MM.1S (cell line): ENCODE measurements at places on chromosomes 3 and 15.

- DNase-seq: no peak
Measured at GRCh38 chr3:30631243-30631904, 25.0 kb downstream of the TGFBR2 start.

DNA sequence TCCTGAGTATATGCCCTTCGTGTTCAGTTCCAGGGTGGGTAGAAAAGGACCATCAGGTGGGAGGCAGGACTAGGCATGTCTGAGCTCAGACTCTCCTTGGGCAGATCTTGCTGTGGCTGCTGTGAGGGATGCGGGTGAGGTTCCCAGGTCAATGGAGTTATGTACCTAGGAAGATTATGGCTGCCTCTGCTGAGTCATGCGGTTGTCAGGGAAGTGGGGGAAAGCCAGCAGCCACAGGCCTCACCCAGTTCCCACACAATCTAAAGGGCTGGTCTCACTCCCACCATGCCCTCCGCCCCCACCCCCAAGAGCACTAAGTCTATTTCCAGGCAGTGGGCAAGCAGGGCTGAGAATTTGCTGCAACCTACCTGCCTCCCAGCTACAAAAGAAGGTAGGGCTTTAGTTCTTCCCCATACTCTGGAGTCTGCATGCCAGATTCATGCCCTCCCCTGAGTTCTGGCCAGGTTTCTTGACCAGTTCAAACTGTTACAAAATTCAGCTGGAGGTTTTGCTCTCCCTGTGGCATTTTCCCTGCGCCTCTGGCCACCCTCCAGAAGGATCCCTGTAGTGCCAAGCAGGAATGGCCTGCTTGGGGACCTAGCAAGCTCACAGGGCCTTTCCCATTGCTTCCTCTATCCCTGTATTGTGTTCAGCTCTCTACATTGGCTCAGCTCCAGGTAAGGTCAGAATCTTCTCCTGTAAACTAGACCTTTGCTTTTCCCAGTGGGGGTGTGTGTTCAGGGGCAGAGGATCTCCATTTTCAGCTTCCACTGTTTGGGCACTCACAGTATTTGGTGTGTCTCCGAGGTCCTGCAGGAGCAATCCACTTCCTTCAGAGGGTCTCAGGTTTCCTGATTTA, 12.7 kb upstream of the TMCO5A start:
- DNase-seq: no peak

GRCh38 chr3:107218864-107219269, 158.4 kb upstream of the CCDC54 start:
- no peak for DNase-seq

DNA sequence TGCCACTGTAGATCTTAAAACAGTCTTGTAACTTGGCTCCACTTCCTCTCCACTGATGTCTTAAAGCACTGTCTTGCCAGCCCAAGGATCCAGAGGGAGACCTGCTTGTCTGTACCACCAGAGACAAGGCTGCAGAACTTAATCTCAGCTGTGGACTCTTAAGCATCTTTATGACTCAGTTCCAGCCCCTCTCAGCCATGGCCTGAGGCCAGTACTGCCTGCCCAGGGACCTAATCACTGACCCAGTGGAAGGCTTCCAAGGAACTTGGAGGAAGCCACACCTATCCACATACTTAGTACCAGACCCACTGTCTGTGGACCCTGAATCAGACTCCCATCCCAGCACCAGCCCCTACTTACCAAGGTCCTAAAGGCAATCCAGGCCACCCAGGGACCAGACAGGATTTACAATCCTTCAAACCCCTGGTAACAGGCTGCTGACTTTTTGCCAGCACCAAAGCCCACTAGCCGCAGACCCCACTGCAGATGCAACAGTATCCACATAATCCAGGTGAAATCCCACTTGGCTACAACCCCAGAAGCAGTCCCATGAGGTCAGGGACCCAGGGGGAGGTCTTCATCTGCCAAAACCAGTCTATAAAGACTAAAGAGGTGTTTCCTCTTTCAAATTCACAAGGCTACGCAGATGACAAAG, 41.9 kb upstream of the PRR20G start:
- no peak for DNase-seq

DNA sequence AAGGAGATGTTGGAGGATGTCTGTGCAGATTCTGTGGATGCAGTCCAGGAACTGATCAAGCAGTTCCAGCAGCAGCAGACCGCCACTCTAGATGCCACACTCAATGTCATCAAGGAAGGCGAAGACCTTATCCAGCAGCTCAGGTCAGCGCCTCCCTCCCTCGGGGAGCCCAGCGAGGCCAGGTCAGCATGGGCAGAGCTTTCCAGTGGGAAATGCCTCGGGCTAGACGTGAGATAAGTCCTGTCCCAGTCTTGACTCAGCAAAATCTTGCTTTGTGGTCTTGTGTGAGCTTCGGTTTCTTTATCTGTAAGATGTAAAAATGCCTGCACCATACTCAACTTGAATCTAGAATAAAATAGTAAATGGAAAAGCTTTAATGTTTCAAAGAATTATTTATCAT, 335.1 kb upstream of the UMPS start:
- DNase-seq: peak; percentile 34

DNA sequence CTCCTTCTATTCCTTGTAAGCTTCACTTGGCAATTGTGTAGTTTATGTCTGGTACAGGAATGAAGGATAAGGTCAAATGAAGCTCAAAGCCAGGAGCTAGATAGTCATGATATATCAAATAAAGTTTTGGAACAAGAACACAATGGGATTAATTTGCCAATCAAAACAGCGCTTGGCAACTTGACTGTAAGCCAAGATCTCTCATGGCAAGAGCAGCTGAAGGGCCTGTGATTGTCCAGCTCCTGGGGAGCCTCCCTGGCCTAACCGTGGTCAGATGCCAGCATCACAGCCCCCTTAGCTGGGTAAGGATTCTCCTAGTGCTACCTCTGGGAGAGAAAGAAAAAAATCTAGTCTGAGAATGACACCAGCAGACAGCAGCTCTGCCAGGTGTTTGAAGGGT, 97.2 kb downstream of the LIPC start:
- DNase-seq: no peak

DNA sequence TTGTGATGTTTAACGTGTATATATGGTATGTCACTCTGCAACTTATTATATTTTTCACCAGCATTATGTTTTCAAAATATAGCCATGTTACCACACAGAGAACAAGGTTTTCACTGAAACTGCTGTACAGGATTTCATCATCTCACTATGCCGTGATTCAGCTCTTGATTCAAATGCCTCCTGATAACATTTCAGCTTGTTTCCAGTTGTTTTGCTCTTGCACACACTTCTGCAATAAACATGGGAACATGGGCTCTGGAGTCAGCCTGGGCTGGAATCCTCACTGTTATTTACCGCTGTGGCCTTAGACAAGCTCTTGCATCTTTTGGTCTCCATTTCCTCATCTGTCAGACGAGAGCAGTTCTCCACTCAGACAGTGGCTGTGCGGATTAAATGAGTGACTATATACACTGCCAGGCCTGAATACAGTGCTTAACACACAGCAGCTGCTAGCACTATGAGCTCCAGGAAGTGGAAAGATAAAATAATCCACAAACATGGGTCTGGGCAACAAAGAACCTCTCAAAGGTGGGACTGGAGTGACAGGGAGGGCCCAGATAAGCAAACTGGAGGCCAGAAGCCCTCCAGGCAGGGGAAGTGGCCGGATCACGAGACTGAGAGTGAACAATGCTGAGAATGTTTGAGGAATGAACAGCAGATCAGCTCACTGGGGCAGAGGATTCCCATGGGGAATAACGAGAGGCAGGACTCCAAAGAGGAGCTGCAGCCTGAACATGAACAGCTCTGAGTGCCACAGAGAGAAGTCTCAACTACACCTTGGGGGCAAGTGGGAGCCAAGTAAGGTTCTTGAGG, 17.7 kb downstream of the NTRK3 start:
- DNase-seq: no peak

- peak; percentile 13 for DNase-seq
Measured at GRCh38 chr3:139199421-139200010, 144.3 kb upstream of the MRPS22 start.

- DNase-seq: no peak
Measured at GRCh38 chr15:39593656-39594445, 13.0 kb downstream of the THBS1 start.

DNA sequence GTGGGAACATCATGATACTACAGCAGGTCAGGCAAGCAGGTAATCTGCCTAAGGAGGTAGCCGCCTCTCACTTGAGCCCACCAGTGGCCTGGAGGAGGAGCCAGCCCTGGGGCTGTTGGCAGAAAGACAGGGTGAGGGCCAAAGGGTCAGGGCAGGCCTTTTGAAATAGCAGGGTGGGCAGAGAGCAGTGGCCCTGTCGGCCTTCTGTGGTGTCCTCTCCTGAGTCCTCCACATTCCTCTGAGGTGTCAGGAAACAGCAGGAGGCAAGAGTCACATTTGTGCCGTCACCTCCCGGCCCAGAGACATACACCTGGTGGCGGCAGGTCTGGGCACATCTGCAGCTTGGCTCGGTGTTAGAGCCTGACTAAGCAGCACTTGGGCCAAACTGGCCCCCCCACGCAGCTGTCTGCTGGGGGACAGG, 3.9 kb upstream of the BNC1 start:
- DNase-seq: peak; percentile 46

- peak; percentile 95 for DNase-seq
Measured at GRCh38 chr15:72827226-72827625, 43.7 kb upstream of the ADPGK start.

- DNase-seq: peak; percentile 47
Measured at GRCh38 chr3:102235679-102236078, 199.1 kb upstream of the ZPLD1 start.

GRCh38 chr3:155805204-155805801, 775 bp downstream of the C3orf33 start:
- DNase-seq: peak; percentile 27

- no peak for DNase-seq
Measured at GRCh38 chr3:103976931-103977339, 1389.8 kb upstream of the ALCAM start.

DNA sequence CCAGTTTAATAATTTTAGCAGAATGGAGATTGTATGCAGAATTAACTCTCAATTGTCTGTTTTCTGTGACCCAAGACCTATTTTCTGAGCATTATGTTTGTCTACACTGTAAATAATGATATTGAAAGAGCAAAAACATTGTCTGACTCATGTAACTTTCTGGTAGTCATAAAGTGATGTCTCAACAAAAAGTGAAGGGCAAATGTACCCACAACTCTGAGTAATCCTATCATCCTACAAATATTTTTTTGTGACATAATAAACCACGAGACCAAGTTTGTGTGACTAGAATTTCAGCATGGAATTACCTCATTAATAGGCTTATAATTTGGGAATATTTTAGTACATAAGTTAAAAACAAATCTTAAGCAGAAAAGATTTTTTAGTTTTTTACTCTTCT, 15.4 kb upstream of the ABHD10 start:
- no peak for DNase-seq

GRCh38 chr3:193829781-193830180, 236.8 kb downstream of the OPA1 start:
- no peak for DNase-seq
